ENCODE measurements at places on chromosomes 1 and 21.

- no peak for DNase-seq
Observed at GRCh38 chr1:66848193-66848592, 47.1 kb upstream of the INSL5 start.

DNA sequence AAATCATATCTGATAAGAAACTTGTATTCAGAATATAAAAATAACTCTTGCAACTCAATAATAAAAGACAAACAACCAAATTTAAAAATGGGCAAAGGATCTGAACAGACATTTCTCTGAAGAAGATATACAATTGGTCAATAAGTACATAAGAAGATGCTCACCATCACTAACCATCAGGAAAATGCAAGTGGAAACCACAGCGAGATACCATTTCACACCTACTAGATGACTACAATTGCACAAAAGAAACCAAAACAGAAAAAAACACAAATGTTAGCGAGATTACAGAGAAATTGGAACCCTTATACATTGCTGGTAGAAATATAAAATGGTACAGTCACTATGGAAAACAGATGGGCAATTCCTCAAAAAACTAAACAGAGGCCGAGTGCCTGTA is 11.5 kb upstream of the ZNF683 start:
- DNase-seq, result no peak

GRCh38 chr1:61124078-61124477 is 41.7 kb downstream of the NFIA start:
- peak; percentile 64 for DNase-seq

GRCh38 chr1:230992100-230992774 is 13.3 kb downstream of the ARV1 start:
- DNase-seq, result no peak

DNA sequence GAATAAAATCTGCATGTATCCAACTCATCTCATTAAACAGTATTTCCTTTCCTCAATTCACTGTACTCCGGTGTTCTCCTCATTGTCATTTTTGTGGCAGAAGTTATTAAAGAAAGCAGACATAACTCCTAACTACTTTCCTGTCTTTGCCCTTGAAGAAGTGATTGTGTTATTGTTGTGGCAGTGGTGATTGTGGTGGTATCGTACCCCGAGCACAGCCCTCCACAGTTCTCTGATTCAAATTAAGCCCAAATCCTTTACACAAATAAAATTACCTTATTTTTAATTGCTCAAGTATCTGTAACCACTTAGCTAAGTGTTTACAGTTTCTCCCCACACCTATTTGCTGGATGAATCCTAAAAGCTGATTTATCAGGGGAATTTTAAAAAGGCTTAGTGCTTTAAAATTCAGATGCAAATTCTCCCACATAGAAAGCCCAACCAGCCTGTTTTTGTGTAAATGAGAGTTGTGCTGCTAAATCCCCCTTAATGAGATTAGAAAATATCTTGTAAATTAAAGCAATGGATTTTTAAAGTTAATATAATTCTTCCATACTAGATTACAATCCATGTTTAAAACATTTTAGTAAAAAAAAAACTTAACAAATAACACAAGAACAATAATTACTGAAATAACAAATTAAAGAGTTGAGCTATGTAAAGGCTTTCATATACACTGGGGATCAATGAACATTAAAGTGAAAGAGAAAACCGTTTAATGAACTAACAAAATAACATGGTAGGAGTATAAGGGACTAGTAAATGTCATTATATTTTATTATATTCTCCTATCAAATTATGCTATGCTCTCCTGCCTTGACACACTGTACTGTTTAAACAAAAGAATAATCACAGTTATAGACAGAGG is 259.0 kb downstream of the NEGR1 start:
- no peak for DNase-seq

DNA sequence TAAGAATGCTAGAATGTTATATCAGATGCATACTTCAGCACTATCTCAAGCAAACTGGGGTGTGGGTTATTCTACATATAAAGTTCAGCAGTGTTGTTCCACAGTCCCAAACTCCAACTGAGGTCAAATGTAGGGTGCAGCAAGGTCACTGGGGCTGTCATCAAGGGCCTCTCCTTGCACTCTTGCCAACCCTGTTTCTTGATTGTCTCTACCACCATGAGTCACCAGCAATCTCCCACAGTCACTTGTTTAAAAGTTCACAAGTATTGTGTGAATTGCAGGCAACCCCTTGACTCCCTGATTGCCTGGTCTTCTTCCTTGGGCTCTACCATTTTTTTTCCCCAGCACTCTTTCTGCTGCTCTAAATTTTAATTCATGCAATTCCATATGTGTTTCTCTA is 10.6 kb downstream of the METTL18 start:
- DNase-seq, result no peak

Data from globus pallidus (tissue), 1 donor.